Cerebellum (tissue), 4 donors: ENCODE measurements at places on chromosomes 2 and 18. TPM values are rescaled to one million over a fixed set of nuclear protein-coding genes. Genes with fewer than 3 reads are reported as not detected.

The EPB41L3 gene
- total RNA-seq = 61.2 TPM

The OTOS gene
- total RNA-seq = 1.4 TPM

GRCh38 chr2:64654063-64654811, 524 bp upstream of the SERTAD2 start:
- DNase-seq = peak; percentile 26

- DNase-seq = no peak
Observed at GRCh38 chr2:10581990-10582389, 107.8 kb downstream of the NOL10 start.

- DNase-seq = no peak
Observed at GRCh38 chr2:40558761-40559160, 106.9 kb upstream of the SLC8A1 start.

DNA sequence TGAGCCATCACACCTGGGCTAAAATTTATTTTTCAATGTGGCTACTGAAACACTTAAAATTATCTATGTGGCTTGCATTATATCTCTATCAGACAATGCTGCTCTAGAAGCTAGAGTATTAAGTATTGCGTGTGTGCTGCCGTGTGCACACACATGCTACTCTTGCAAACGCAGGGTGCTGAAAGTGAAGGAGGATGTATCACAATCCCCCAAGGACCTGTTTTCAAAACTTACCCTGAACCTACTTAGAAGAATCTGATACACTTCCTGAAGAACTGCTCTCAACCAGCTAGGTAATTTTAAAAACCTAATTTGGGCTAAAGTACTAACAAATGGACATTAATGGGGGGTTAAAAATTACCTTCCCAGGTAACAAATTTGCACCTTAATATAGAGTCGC, 66.5 kb downstream of the EPHA4 start:
- no peak for DNase-seq

DNA sequence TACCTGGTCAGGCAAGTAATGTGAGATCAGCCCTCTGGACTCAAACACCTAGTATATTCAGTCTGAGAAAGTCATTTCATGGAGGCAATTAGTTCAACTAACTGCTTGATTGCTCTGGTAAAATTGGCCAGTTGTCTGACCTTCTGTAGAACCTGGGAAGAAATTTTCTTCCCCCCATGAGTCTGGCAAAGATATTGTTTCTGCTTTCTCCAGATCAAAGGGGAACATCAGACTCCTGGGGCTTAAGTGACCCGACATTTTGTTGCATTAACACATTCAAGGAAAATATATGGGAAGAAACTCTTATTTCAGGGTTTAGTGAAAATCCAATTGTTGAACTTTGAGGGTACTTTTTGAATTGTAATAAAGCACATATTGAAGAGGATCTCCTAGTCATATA, 375.1 kb downstream of the SUCLG1 start:
- no peak for DNase-seq
